ENCODE measurements at places on chromosomes 5 and 9. TPM values are rescaled to one million over a fixed set of nuclear protein-coding genes. Genes with fewer than 3 reads are reported as not detected.

The GNAQ gene
- total RNA-seq = 18.1 TPM

The TRAPPC13 gene
- 22.1 TPM for total RNA-seq

The ENTREP1 gene
- total RNA-seq = not detected

The IRX4 gene
- not detected for total RNA-seq

The TMEM215 gene
- total RNA-seq = not detected

The SGTB gene
- 17.0 TPM for total RNA-seq

The GPR151 gene
- not detected for total RNA-seq

The PNPLA7 gene
- 5.0 TPM for total RNA-seq

The PCDHGB4 gene
- not detected for total RNA-seq

The SLC36A2 gene
- not detected for total RNA-seq

The WDR38 gene
- total RNA-seq = not detected

The AGXT2 gene
- total RNA-seq = not detected

The RBM18 gene
- total RNA-seq = 28.6 TPM

The LCN2 gene
- not detected for total RNA-seq

The PCDH1 gene
- 0.87 TPM for total RNA-seq

The SPATA31C1 gene
- total RNA-seq = not detected

The DNAJC21 gene
- 51.8 TPM for total RNA-seq

The ADGRV1 gene
- not detected for total RNA-seq

The MZB1 gene
- 14.4 TPM for total RNA-seq

The AK8 gene
- not detected for total RNA-seq

The LCN9 gene
- total RNA-seq = not detected

The UGT3A2 gene
- total RNA-seq = not detected

The PCA3 gene
- total RNA-seq = not detected

The FAM78A gene
- 36.2 TPM for total RNA-seq

The TRIM14 gene
- 39.6 TPM for total RNA-seq

The PAM gene
- total RNA-seq = 63.4 TPM

The DMRTA1 gene
- not detected for total RNA-seq

The FOXD4 gene
- not detected for total RNA-seq

The HMMR gene
- 94.2 TPM for total RNA-seq

The NIPSNAP3A gene
- 12.4 TPM for total RNA-seq

The LHX3 gene
- not detected for total RNA-seq

The ANKRD20A1 gene
- 1.5 TPM for total RNA-seq

The PHF24 gene
- total RNA-seq = not detected

The SVEP1 gene
- total RNA-seq = not detected

Data from activated CD8-positive, alpha-beta T cell treated with anti-CD3 and anti-CD28 coated beads for 36 hours (primary cell).